Stimulated activated CD8-positive, alpha-beta memory T cell treated with anti-CD3 and anti-CD28 coated beads, Interleukin-15, amount 100 ng/mL, for 1 hour (primary cell): ENCODE measurements at places on chromosomes 16 and 17.

- DNase-seq: no peak
Observed at GRCh38 chr17:78359321-78359996, 418 bp downstream of the SOCS3 start.

- no peak for DNase-seq
Observed at GRCh38 chr17:9571201-9571600, 4.4 kb downstream of the STX8 start.

GRCh38 chr17:61352408-61352770, 47.3 kb upstream of the TBX2 start:
- DNase-seq: no peak

DNA sequence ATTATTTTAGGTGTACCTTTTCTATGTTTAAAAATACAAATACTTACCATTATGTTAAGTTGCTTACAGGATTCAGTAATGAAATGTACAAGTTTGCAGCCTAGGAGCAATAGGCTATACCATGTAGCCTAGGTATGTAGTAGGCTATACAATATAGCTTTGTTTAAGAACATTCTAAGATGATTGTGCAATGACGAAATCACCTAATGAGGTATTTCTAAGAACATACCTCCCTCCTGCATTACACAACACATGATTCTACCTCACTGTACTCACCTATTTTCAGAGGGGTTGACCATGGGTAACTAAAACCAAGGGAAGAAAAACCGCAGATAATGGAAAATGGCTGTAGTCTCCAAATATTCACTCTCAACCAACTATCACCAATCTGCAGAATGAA, 35.3 kb upstream of the TBC1D3K start:
- DNase-seq: no peak

DNA sequence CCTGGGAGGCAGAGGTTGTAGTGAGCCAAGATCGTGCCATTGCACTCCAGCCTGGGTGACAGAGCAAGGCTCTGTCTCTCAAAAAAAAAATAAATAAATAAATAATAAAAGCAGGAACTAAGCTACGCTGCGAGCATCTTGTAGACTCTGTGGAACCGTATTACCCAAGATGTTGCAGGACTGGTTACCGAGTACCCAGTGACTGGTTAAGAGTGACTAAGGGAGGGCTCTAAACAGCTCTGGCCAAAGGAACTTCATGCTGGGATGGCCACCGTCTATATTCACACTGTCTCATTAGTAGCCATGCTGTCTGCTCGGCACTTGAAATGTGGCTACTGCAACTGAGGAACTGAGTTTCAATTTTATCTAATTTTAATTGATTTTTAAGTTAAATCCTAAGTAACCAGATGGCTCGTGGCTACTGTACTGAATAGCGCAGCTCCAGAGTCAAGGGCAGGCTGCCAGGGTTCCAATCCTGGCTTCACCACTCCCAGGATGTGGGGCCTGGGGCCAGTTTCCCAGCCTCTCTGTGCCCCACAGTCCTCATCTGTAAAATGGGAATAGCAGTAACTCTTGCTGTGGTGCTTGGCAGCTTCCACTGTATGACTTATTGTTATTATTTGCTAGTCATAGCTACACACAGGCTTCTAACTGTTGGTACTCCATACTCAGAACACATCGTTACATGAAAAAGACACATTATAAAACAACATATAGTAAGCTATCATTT, 3.0 kb downstream of the NTAN1 start:
- no peak for DNase-seq

- DNase-seq: no peak
Observed at GRCh38 chr17:30312226-30312625, 20.5 kb upstream of the BLMH start.

GRCh38 chr16:426115-426905, 861 bp downstream of the RAB11FIP3 start:
- DNase-seq: no peak

- DNase-seq: no peak
Observed at GRCh38 chr17:63270610-63271009, 175.5 kb downstream of the CYB561 start.

DNA sequence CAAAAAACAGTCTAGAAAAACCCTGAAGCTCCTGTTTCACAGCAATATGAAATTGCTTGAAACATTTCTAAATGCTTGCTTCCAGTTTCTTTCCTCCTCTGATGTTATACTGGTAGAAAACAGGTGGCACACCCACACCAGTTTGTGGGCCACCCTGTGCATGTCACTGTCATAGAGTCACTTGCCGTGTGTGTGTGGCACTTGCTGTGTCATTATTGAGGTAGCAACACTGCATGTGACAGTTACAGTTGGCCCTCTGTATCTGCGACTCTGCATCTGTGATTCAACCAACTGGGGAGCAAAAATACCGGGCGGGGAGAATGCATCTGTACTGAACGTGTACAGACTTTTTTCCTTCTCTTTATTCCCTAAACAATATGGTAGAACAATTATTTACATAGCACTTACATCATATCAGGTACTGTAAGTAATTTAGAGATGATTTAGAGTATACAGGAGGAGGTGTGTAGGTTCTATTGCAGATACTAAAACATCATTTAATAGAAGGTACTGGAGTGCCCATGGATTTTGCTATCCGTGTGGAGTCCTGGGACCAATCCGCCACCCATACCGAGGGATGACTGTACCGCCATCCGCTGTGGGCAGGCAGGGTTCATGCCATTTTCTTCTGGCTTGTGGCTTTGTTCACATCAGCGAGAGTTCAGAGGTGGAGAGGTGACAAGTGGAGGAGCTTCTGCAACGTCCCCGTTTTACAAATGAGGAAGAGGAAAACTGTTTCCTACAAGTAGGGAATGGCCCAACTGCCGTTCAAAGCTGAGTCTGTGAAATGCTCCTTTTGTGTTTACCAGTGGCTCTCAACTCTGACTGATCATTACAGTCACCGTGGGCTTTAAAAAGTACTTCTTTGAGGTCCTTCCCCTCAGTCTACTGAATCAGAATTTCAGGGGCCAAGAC, 373.7 kb downstream of the SNX29 start:
- no peak for DNase-seq

DNA sequence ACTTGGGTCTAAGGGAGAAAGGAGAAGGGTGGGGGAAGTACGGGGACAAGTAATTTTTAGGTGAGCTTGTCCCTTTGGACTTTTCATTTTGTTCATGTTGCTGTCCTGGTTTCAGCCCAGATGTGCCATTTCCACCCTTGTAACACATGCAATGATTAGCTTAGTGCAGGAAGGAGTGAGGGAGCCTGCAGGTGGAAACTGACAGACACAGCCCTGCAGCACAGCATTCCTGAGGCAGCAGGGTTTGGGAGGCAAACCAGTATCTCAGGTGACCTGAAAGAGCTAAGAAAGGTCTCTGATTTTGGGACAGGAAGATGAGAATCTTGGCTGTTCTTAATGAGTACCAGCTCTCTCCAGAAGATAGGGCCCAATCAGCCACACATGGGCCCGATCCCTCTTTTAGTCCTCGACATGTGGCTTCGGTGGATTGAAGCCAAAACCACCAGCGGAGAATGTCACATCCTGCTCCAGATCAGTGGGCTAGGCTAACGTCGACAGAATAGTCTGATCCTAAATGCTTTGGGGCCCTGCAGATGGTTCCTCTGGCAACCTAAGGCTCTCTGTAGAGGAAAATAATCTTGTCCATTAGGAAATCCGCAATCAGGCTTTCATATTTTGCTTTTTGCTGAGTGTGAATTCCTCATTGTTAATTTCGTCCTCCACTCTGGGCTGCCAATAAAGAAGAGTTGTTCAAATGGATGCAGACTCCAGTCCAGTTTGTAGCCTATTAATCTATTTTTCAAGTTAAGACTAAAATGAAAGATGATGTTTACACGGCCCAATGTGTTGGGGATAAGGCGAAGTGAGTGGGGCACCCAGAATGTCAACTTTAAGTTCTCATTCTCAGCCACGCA, 3.8 kb upstream of the RNF157 start:
- DNase-seq: no peak

- DNase-seq: no peak
Observed at GRCh38 chr17:78527345-78527744, 49.9 kb downstream of the DNAH17 start.

GRCh38 chr16:87253536-87253935, 63.7 kb downstream of the C16orf95 start:
- no peak for DNase-seq

DNA sequence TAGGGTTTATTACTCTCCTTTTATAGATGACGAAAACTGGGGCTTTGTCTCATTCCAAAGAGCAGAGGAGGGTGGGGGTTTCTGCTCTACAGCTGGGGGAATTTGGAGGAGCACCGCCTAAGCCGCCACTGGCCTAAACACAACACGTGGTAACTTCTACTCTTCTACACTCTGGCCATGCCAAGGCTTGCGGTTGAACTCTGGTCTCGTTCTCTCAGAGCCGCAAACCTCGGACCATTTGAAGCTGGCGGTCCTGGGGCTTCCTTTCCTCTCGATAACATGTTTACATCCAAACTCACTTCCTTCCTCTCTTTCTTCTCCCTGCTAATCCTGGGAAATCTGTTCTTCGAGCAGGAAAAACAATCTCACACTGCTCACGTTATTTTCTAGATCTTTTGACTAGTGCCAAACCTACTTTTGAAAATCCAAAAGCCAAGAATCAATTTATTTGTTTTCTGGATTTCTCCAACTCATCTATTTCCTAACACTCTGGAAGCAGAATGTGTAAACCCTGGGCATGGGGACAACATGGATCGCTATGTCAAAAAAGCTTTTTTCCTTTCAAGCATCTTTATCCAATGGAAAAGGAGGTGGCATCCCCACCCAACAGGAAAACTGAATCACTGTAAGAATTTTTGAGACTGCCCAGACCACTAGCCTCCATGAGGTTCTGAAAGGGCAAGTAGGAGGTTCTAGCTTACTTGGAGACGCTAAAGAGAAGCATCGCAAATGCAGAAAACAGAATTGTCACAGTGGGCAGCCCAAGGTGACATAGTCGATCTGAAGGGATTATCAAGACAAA, 13.6 kb upstream of the EEF2K start:
- DNase-seq: peak; percentile 46

- DNase-seq: no peak
Observed at GRCh38 chr17:54945671-54946070, 22.8 kb downstream of the COX11 start.

- DNase-seq: no peak
Observed at GRCh38 chr17:64162554-64162953, 32.6 kb upstream of the ERN1 start.

GRCh38 chr17:38844261-38844757, 9.2 kb downstream of the RPL23 start:
- no peak for DNase-seq

GRCh38 chr16:89350701-89351380, 133.3 kb downstream of the ZNF778 start:
- DNase-seq: no peak

DNA sequence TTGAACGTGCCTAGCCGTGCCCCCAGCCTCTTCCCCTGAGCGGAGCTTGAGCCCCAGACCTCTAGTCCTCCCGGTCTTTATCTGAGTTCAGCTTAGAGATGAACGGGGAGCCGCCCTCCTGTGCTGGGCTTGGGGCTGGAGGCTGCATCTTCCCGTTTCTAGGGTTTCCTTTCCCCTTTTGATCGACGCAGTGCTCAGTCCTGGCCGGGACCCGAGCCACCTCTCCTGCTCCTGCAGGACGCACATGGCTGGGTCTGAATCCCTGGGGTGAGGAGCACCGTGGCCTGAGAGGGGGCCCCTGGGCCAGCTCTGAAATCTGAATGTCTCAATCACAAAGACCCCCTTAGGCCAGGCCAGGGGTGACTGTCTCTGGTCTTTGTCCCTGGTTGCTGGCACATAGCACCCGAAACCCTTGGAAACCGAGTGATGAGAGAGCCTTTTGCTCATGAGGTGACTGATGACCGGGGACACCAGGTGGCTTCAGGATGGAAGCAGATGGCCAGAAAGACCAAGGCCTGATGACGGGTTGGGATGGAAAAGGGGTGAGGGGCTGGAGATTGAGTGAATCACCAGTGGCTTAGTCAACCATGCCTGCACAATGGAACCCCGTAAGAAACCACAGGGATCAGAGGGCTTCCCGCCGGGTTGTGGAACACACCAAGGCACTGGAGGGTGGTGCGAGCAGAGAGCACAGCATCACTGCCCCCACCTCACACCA, 724 bp downstream of the GAA start:
- DNase-seq: no peak

- DNase-seq: no peak
Observed at GRCh38 chr17:63740464-63741142, 996 bp downstream of the STRADA start.

DNA sequence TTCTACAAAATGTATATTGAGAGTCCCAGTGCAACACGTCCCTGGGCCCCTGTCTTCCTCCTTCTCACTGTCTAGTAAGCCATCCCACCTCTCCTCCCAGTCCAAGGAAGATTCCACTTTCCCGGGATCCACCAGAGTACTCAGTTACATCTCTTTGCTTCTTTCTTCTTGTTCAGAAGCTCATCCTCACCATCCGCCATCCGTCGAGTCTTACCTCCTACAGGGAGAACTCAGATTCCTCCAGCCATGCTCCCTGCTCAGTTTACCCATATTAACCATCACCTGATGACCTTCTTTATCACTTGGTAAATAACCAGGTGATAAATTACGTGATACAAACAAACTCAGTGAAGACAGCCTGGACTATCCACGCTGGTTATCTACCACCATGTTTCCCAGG, 57.1 kb downstream of the CYTH1 start:
- DNase-seq: no peak

- no peak for DNase-seq
Observed at GRCh38 chr16:14013571-14014283, 57.4 kb upstream of the MRTFB start.

DNA sequence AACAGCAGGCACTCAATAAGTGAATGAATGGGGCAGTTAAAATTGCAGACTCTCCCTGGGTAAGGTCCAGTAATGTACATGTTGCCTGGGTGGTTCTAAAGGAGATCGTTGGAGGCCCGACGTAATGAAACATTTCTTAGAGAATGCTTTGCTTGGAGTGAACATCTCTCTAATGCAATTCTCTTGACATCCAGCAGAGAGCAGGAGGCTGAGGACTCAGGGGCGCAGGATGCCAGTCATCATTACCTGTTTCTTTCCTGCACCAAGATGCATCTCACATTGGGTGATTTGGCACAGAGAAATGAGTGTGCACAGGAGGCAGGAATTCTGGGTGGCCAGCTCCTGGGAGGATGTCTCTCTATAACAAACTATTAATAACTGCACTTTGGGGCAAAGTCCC, 130.3 kb upstream of the RBBP6 start:
- DNase-seq: no peak
